ENCODE measurements at places on chromosomes 12 and 14.

- no peak for DNase-seq
Observed at GRCh38 chr14:59679872-59680271, 103.3 kb upstream of the CCDC175 start.

- no peak for DNase-seq
Observed at GRCh38 chr14:42112108-42112507, 505.4 kb downstream of the LRFN5 start.

GRCh38 chr14:49313108-49313507 lies 273.1 kb downstream of the RPS29 start:
- DNase-seq = no peak

GRCh38 chr14:67269298-67270060 lies 28.2 kb downstream of the PALS1 start:
- no peak for DNase-seq
